ENCODE measurements at places on chromosomes 13 and 19. TPM values are rescaled to one million over a fixed set of nuclear protein-coding genes. Genes with fewer than 3 reads are reported as not detected.

DNAJB1 gene
- total RNA-seq = 89.7 TPM

PODNL1 gene
- 0.17 TPM for total RNA-seq

CLASRP gene
- total RNA-seq = 101 TPM

CDC42EP5 gene
- total RNA-seq = not detected

ZNF227 gene
- 30.7 TPM for total RNA-seq

CLDN10 gene
- not detected for total RNA-seq

GNG8 gene
- total RNA-seq = not detected

- H3K27me3 ChIP-seq = peaks cover 41% of the 10 kb centered on the region
- no peak overlapping the region for H3K27ac ChIP-seq
- DNase-seq = no peak
- no peak overlapping the region for H3K4me3 ChIP-seq
Observed at GRCh38 chr13:43783820-43784219, 3.0 kb downstream of the ENOX1 start.

GRCh38 chr13:58598241-58598640 lies 966.7 kb downstream of the PCDH17 start:
- no peak for DNase-seq
- H3K27me3 ChIP-seq = no peaks in the 10 kb centered on the region
- H3K4me3 ChIP-seq = no peak overlapping the region

GRCh38 chr19:30853036-30853435 lies 480.9 kb downstream of the ZNF536 start:
- H3K4me3 ChIP-seq = no peak overlapping the region
- H3K27me3 ChIP-seq = no peaks in the 10 kb centered on the region
- H3K36me3 ChIP-seq = no peaks in the 10 kb centered on the region
- H3K4me1 ChIP-seq = no peaks in the 10 kb centered on the region
- H3K27ac ChIP-seq = no peak overlapping the region

- DNase-seq = no peak
- no peak overlapping the region for H3K4me3 ChIP-seq
- H3K27me3 ChIP-seq = no peaks in the 10 kb centered on the region
- H3K27ac ChIP-seq = no peak overlapping the region
- peaks cover 14% of the 10 kb centered on the region for H3K36me3 ChIP-seq
Observed at GRCh38 chr19:3520166-3521103, 14.3 kb downstream of the FZR1 start.

DNA sequence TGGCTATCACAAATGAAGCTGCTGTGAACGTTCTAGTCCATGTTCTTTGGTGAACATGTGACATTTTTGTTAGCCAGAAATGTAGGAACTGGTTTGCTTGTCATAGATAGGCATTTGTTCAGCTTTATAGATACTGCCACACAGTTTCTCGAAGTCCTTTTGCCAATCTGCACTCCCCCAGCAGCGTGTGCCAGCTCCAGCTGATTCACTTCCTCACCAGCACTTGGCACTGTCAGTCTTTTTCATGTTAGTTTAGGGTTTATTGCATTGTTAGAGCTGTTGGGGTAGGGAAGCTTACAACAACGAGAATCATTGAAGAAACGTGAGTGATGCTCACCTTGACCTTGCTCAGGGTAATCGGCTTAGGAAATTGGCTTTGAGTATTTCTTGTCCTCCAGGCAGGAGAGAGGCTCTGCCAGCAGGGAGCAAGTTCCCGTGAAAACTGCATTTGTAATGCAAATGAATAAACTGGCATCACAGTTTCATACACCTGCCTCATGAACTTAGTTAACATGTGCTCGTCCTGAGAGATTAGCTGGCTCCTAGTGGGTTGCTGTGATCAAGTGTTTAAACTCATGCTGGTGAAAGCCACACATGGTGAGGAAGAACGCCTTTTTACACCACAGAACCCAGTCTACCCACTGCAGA lies 83.9 kb downstream of the ING1 start:
- DNase-seq = no peak
- no peak overlapping the region for H3K4me3 ChIP-seq
- no peak overlapping the region for H3K27ac ChIP-seq
- peaks cover 13% of the 10 kb centered on the region for H3K4me1 ChIP-seq

- H3K27me3 ChIP-seq = no peaks in the 10 kb centered on the region
- no peak for DNase-seq
- H3K27ac ChIP-seq = no peak overlapping the region
- H3K4me1 ChIP-seq = peaks cover 3% of the 10 kb centered on the region
Observed at GRCh38 chr13:51704399-51705313, 99.3 kb downstream of the DHRS12 start.

GRCh38 chr19:55206664-55207500 lies 2.4 kb downstream of the PTPRH start:
- no peaks in the 10 kb centered on the region for H3K36me3 ChIP-seq
- peaks cover 7% of the 10 kb centered on the region for H3K27me3 ChIP-seq
- H3K4me1 ChIP-seq = peaks cover 4% of the 10 kb centered on the region
- H3K27ac ChIP-seq = no peak overlapping the region

- no peaks in the 10 kb centered on the region for H3K36me3 ChIP-seq
- H3K4me1 ChIP-seq = no peaks in the 10 kb centered on the region
Observed at GRCh38 chr13:111467111-111467890, 146.9 kb downstream of the TEX29 start.

DNA sequence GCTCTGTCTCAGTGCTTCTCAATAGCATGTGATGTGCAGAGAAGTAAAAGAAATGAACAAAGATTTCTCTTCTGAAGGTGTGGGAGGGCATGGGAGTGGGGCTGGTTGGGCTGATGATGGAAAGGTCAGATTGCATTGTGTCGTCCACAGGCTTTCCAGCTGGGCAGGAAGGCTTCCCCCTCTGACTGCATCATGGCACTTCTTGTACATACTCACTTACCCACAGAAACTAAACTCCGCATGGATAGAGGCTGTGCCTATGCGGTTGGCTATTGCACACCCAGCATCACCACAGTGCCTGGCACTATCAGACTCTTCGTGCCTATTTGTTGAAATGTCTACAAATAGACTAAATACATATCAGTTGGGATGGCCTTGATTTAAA lies 24.4 kb upstream of the TNFSF11 start:
- DNase-seq = no peak
- no peaks in the 10 kb centered on the region for H3K27me3 ChIP-seq
- peaks cover 19% of the 10 kb centered on the region for H3K4me1 ChIP-seq
- no peak overlapping the region for H3K4me3 ChIP-seq
- H3K36me3 ChIP-seq = no peaks in the 10 kb centered on the region
- no peak overlapping the region for H3K27ac ChIP-seq

DNA sequence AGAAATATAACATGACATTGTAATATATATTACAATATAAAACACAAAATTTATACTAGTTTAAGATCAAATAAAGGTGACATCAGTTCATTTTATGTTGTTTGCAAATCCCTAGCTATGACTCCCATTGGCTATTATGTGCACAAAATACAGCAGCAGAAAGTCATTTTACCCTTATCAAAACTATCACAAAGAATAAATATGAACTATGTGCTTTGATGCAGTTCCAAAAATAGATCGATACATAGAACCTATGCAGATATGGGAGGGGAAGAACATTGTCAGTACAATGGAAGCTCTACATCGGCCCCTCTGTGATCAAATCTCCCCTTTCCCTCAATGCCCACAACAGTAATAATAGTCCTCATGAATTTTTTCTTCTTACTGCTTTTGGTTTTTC lies 1038.1 kb upstream of the PCDH20 start:
- H3K36me3 ChIP-seq = no peaks in the 10 kb centered on the region
- H3K27me3 ChIP-seq = no peaks in the 10 kb centered on the region
- no peak overlapping the region for H3K27ac ChIP-seq

DNA sequence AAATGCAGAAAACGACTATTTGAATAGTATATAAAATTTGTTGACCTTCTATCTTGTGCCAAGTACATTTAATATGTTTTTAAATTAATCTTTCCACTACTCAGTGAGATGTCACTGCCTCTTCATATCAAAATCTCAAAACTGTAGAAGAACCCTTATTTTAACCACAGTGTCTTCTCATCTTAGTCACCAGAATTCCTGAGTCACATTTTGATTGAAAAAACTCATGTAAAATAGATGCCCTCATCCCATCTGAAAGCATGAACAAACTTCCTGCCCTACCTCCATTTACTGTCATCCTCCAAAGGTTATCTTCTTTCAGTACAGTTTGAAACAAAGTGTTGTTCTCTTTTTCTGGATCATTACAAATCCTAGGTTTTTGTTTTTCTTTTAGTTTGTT lies 1215.4 kb downstream of the PCDH9 start:
- H3K27ac ChIP-seq = no peak overlapping the region
- no peaks in the 10 kb centered on the region for H3K27me3 ChIP-seq
- H3K36me3 ChIP-seq = no peaks in the 10 kb centered on the region
- DNase-seq = no peak

- H3K27ac ChIP-seq = no peak overlapping the region
- H3K4me1 ChIP-seq = peaks cover 11% of the 10 kb centered on the region
- H3K36me3 ChIP-seq = peaks cover 31% of the 10 kb centered on the region
- H3K27me3 ChIP-seq = no peaks in the 10 kb centered on the region
- no peak overlapping the region for H3K4me3 ChIP-seq
- no peak for DNase-seq
Observed at GRCh38 chr19:5788422-5788821, 2.5 kb downstream of the DUS3L start.

DNA sequence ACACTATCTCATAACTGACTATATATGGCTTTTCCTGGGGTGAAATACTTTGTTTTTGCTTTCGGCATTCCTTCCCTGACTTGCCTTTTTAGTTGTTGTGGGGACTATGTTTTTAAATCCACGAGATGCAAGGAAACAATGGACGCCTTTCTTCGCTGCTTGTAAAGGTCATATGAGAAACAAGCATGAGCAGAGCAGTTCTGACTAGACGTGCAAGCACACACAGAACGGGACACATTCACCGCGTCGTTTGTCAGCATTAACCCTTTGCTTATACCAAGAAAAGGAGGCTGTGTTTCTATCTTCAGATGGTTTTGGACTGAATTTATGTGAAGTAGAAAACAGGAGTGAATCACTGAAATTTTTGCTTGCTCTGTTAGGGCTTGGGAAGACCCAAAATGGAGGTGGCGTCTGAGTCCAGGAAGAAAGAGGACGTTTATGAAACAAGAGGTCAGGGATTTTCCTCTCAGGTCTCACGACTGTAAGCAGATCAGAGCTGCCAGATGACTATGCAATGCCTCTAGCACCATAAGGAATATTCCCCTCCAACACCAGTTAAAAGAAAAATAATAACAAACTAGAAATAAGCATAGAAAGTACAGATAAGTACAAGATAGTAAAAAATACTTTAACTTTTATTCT lies 358.9 kb downstream of the DLEU7 start:
- H3K36me3 ChIP-seq = no peaks in the 10 kb centered on the region
- peaks cover 25% of the 10 kb centered on the region for H3K27me3 ChIP-seq
- H3K27ac ChIP-seq = no peak overlapping the region
- H3K4me3 ChIP-seq = no peak overlapping the region
- no peaks in the 10 kb centered on the region for H3K4me1 ChIP-seq

GRCh38 chr13:89066868-89067466 lies 1395.8 kb downstream of the SLITRK5 start:
- H3K36me3 ChIP-seq = no peaks in the 10 kb centered on the region
- H3K4me1 ChIP-seq = no peaks in the 10 kb centered on the region
- H3K27ac ChIP-seq = no peak overlapping the region
- H3K4me3 ChIP-seq = no peak overlapping the region
- peak; percentile 54 for DNase-seq

DNA sequence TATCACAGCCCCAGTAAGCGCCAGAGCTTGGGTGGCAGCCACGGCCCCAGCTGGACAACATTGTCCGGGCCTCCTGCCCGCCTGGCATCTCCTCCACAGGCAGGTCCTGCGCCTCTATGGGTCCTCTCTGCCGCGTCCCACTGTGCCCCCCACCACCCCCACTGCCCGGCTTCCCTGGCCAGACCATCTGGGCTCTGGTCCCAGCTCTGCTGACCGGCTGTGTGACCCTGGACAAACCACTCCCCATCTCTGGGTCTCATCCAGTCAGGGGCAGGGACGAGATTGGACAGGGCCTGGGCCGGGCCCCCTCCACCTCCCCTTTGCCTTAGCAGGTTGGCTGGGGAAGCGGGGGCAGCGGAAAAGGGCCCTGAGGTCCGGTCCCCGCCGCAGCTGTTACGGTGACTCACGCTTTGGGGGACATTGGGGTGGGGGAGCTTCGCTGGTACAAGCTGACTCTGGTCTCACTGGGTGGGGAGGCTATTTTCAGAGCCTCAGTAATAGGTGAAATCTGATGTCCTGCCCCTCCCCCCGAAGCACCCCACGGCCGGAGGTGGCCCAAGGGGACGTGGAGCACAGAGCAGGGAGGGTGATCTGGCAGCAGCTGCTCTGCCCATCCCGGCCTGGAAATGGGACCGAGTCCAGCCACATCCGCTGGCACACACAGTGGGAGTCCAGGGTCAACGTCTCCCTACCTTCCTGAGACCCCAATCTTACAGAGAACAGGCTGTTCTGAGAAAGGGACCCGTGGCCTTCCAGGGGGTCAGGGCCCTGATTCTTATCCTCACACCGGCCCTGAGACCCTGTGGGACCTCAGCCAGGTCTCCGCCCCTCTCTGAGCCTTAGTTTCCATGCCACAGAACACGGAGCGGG lies 9.1 kb downstream of the NFIC start:
- H3K27ac ChIP-seq = no peak overlapping the region
- no peak overlapping the region for H3K4me3 ChIP-seq
- peaks cover 1% of the 10 kb centered on the region for H3K4me1 ChIP-seq
- DNase-seq = no peak
- H3K27me3 ChIP-seq = no peaks in the 10 kb centered on the region

DNA sequence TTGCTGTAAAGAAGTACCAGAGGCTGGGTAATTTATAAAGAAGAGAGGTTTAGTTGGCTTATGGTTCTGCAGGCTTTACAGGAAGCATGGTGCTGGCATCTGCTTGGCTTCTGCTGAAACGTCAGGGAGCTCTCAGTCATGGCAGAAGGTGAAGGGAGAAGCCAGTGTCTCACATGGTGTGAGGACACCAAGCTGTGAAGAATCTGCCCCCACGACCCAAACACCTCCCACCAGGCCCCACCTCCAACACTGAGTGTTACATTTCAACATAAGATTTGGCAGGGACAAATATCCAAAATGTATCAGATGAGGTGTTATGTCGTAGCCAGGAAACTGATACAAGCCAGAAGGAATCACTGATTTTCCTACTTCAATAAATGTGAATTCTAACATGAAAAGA lies 136.5 kb downstream of the CYSLTR2 start:
- no peaks in the 10 kb centered on the region for H3K36me3 ChIP-seq
- peaks cover 1% of the 10 kb centered on the region for H3K27me3 ChIP-seq
- H3K4me1 ChIP-seq = no peaks in the 10 kb centered on the region
- no peak overlapping the region for H3K4me3 ChIP-seq
- H3K27ac ChIP-seq = no peak overlapping the region
- DNase-seq = no peak

DNA sequence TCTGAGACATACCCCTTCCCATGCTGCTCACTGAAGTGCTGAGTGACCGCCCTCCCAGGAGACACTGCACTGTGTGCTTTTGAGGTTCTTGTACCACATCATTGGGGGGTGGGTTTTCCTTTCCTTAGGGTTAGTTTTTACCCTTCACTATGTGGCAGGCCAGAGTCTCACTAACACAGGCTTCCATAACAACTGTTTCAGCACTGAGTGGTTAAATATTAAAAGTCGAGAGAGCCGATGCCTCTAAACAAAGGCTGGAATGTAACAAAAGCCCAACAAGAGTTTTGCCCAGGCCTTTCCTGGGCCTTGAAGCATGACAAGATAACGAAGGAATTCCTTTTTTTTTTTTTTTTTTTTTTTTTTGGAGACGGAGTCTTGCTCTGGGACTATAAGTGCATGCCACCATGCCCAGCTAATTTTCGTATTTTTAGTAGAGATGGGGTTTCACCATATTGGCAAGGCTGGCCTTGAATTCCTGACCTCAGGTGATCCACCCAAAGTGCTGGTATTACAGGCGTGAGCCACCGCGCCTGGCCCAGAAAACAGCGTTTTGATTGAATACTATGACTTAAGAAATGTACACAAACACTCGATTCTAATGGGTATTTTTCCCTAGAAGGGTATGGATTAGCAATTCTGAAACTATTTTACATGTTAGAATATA lies 46.5 kb downstream of the ZNF823 start:
- peaks cover 6% of the 10 kb centered on the region for H3K36me3 ChIP-seq
- peaks cover 12% of the 10 kb centered on the region for H3K4me1 ChIP-seq
- no peak overlapping the region for H3K4me3 ChIP-seq
